MG63 (cell line): ENCODE measurements at places on chromosomes 11 and 22. TPM values are rescaled to one million over a fixed set of nuclear protein-coding genes. Genes with fewer than 3 reads are reported as not detected.

DNA sequence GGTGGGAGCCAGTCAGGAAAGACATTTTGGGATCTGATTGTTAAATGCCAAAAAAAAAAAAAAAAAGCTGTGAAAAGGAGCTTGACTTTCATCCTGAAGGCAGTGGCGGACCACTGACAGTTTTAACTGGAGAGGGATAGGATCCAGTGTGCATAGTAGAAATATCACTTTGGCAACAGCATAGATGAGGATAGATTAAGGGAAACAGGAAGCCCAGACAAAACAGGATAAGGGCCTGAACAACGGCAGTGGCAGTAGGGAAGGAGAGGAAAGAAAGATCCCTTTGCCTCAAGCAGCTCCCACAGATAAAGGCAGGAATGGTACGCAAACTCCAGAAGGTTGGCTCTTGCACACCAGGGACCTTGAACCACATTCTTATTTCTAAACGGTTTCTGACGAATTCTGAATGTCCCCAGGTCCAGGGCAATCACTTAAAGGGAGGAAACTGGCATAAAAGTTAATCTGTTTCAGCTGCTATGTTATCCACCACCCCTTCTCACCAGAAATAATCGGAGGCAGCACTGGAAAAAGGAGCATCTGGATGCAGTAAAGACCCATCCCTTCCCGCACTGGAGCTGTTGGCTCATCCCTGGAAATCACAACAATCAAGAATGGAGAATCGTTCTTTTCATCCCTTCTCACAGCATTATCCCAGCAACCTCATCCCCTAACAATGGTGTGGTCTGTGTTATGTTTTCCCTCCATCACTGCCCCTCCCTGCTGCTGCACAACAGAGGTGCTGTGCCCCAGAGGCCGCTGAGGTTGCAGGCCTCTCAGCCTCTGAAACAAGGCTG lies 99.1 kb downstream of the GAB2 start:
- DNase-seq: no peak

DNA sequence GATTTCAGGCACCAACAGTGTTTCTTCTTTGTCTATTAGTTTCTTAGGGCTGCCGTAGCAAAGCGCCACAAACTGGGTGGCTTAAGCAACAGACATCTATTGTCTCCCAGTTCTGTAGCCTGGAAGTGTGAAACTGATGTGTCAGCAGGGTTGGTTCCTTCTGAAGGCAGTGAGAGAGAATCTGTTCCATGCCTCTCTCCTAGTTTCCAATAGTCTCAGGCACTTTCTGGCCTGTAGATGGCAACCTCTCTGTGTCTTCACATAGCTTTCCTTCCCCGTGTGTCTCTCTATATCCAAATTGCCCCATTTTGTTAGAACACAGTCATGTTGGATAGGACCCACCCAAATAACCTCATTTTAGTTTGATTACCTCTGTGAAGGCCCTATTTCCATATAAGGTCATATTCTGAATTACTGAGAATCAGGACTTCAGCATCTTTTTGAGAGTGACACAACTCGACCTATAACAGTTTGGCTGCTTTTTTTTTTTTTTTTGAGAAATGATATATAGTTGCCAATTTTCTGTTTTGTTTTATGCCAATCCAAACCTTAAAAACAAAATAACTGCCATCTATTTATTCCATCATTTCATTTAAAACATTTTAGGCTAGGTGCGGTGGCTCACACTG lies 108.2 kb downstream of the SLC36A4 start:
- peak; percentile 19 for DNase-seq

- no peak for DNase-seq
Observed at GRCh38 chr22:46327691-46328465, 7.6 kb upstream of the TRMU start.

DNA sequence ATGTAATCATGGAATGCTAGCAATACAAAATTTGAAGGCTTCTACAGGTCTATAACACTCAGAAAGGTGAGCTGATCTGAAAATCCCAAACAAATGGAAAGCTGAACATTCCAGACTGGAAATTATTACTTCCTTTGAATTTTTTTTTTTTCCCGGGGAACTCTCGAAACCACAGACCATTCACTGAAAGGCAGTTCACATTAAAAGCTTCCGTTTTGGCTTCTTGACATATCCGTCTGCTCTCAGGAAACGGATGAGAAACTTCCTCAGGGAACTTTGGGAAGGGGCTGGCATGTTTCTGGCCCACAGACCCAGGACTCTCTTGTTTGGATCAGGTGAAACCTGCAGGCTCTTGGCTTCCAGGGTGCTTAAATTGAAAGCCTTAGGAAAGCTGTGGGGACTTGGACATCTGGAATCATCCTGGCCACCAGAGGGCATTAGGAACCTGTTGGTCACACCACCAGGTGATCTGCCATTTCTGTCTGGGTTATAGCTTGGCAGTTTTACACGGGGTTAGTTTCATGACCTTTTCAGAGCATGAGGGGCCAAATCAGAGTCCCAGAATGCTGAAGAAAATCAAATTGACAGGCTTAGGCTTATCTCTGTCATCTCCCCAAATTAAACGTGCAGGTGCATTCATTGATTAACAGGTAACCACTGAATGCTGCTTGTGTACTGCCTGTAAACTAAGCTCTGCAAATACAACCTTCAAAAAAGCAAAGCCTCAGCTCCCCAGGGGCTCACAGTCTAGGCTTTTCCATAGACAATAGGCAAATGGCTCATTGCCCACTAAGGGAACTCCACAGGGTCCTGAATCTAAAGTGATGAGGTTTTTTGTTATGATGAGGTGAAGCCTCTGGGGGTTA lies 22.7 kb upstream of the GRAMD1B start:
- DNase-seq: peak; percentile 21

DNA sequence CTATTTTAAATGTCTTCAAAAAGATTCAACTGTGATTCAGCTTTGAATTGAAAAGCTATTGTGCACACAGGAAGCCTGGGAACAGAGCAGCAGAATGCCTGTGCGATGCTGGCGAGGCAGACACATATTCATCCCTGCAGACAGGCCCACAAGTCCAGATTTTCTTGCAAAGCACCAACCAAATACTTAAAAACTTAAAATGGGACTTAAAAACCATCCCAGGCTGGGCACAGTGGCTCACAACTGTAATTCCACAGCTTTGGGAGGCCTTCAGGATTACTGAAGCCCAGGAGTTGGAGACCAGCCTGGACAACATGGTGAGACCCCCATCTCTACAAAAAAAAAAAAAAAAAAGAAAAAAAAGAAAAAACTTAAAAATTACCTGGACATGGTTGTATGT lies 122.6 kb upstream of the SERPIND1 start:
- DNase-seq: no peak

GRCh38 chr11:93849751-93850593 lies 446 bp downstream of the VSTM5 start:
- DNase-seq: no peak

DNA sequence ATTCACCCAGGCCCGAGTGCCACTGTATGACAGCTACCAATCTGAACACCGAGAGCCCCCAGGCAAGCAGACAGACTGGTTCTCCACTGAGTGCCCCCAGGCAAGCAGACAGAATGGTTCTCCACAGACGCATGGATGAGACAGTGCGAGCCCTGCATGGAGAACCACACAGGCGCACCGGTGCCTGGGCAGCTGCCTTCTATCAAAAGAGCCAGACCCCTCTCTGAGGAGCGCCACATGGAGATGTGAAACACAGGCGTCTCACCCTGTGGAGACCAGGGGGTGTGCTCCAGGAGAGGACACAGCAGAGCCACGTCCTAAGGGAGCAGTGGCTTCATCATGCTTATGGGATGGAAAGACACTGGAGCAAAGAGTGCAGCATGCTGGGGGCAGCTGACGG lies 94.5 kb upstream of the BID start:
- DNase-seq: no peak

TNNT3 gene
- total RNA-seq: not detected in 2 replicates

DNA sequence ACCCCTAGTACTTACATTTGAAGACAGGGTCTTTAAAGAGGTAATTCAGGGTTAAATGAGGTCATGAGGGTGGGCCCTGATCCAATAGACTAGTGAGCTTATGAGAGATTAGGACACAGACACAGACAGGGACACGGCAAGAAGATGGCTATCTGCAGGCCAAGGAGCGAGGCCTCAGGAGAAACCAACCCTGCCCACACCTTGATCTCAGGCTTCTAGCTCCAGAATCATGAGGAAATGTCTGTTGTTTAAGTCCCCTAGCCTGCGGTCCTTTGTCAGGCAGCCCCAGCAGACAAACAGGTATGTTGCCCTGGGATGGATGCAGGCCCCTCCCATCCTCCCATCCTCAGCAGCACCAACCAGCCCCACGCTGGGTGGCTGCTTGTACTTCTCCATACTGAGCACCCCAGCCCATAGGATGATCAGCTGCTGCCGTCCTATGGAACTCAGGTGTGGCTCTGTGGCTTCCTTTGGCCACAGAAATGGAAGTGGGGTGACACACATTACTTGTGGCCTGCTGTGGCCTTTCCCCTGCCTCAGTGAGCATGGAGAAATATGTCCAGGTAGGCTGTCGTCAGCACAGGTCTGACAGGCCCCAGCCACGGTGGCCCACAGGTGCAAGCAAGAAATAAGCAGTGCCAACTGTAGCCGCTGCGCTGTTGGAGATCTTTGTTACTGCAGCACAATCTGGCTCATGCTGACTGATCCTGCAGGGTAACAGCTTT lies 7.9 kb downstream of the GNB1L start:
- no peak for DNase-seq

- DNase-seq: no peak
Observed at GRCh38 chr11:65774525-65775306, 6.1 kb downstream of the AP5B1 start.

TPBGL gene
- not detected in 2 replicates for total RNA-seq

- DNase-seq: peak; percentile 0
Observed at GRCh38 chr11:1228921-1229451, 6.1 kb downstream of the MUC5B start.

GRCh38 chr22:25770333-25770732 lies 28.3 kb downstream of the MYO18B start:
- DNase-seq: no peak

- peak; percentile 31 for DNase-seq
Observed at GRCh38 chr11:7512525-7513233, 1.1 kb upstream of the PPFIBP2 start.

GRCh38 chr11:35163702-35164496 lies 24.9 kb downstream of the CD44 start:
- DNase-seq: no peak

NFAM1 gene
- not detected in 2 replicates for total RNA-seq

- DNase-seq: no peak
Observed at GRCh38 chr11:128827191-128827893, 39.8 kb downstream of the KCNJ1 start.

GRCh38 chr11:126992065-126992803 lies 8.3 kb downstream of the KIRREL3 start:
- peak; percentile 86 for DNase-seq

DNA sequence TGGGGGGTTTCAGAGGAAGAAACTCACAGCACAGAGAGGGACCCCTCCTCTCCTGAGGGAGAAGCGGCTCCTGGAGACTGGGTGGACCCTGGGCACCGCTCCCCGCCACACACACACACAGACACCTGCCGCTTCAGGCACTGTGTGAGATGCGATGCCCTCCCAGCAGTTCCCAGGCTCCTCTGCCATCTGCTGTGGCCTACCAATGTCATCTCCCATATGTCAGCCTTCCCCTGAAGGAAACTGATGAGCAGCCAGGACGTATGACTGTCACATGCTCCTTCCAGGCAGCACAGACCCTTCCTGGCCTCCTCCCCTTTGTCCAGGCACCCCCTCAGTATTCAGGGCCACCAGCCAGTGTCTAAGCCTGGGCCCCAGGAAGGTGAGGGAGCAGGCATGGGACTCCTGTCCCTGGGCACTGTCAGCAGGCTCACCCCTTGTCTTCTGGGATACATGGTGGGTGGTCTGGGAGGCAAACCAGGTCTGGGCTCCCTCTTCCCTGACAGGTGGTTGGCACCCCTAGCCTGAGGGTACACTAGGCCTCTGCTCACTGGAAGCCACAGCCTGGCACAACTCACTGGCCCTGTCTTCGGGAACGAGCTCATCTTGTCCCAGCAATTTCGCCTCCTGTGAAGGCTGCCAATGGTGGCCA lies 11.8 kb upstream of the BCR start:
- DNase-seq: no peak

DNA sequence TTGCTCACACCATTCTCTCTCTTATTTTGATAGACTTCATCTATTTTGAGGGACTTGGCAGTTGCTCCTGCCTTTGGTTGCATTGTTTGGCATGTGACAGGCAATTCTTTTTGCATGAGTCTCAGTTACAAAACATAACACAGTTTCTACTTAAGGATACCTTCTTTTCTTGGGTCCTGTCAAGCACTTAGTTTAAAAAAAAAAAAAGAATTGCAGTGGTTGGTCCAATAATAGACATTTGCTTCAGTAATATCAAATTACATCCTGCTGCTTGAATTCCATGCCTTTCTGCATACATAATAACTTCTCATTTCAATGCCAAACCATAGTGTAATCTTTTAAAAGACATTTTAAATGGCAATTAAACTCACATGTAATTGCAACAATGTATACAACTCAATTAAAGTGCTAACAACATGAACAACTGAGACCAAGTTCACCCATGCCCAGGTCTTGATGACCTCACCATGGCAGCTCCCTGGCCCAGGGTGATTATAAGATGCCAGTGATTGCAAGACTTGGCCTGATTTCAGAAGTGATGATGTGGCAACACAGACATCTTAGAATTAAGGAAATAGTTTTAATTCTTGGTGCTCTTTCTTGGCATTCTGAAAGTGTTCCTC lies 32.2 kb upstream of the PLET1 start:
- DNase-seq: peak; percentile 92

CCDC15 gene
- 1.5 and 3.9 TPM in 2 replicates for total RNA-seq
